ENCODE measurements at places on chromosomes 7 and 10.

GRCh38 chr7:134246761-134247160 lies 70.0 kb downstream of the SLC35B4 start:
- DNase-seq = no peak

- DNase-seq = peak; percentile 43
Observed at GRCh38 chr7:149624006-149624405, 126.4 kb upstream of the ZNF746 start.

DNA sequence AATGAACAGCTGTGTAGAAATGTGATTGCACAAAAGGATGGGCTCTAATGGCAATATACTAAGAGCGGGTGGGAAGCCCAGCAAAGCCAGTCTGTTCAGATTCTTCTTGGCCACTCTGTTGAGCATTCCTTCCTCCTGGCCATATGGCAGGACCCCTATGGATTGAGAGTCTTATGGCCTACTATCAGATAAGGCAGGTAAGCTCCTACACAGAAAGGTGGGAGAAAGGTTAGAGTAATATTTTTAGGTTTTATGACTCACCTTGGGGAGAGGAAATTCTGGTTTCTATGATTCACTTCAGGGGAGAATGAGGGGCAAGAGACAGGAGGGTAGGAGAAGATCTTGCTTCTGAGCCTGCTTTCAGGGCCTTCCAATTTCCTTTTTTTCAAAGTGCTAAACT lies 15.1 kb upstream of the AKR1B10 start:
- no peak for DNase-seq

GRCh38 chr10:95291365-95292039 lies 699 bp upstream of the PDLIM1 start:
- DNase-seq = no peak

DNA sequence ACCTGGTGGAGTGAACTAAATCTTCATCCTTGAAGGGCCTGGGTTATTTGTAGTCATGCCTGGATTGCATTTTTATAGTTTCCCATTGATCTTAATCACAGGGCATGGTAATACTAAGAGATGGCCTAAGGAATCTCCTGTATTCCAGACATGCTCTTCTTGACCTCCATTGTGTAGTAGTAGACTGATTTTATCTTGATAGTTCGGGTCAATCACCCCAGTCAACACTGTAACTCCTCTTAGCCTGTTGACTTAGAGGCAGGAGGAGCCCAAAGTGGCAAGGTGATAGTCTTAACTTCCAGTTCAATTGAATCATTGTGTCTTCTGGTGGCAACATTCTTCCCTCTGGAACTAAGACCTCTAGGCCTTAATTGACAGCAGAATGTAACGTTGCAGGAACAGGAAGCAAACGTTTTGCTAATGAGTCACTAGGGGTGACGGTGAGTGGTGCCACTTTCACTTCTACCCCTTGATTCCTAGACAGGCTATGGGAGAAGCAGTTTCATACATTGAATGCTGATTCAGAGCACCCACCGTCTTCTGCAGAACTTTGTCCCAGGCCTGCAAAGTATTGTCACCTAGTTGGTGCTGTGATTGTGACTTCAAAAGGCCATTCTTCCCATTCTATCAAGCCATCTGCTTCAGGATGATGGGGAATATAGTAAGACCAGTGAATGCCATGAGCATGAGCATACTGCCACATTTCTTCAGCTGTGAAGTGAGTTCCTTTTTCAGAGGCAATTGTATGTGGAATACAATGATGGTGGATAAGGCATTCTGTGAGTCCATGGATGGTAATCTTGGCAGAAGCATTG lies 24.0 kb upstream of the PAPSS2 start:
- no peak for DNase-seq

DNA sequence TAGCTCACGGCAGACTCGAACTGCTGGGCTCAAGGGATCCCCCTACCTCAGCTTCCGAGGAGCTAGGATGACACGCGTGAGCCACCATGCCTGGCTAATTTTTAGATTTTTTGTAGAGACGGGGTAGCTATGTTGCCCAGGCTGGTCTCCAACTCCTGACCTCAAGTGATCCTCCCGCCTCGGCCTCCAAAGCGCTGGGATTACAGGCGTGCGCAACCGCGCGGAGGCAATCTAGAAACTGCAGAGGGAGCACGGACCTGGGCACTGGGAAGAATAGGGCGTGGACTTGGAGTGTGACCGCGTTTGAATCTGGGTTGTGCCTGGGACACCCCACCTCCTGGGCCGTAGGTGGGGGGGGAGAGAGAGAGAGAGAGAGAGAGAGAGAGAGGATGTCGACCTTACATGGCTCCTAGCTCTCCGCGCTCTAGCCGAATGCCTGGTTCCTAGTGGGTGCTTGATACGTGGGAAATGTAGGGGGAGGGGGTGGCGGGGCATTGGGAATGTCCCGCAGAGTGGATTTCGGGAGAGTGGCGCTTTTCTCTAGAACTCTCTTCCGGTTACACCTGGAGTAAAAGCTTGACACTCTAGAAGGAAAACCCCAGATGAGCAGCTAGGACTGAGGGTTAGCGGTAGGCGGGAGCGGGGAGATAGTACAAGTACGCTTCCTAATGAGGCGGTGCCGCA lies 1.2 kb upstream of the MAP3K8 start:
- peak; percentile 60 for DNase-seq

DNA sequence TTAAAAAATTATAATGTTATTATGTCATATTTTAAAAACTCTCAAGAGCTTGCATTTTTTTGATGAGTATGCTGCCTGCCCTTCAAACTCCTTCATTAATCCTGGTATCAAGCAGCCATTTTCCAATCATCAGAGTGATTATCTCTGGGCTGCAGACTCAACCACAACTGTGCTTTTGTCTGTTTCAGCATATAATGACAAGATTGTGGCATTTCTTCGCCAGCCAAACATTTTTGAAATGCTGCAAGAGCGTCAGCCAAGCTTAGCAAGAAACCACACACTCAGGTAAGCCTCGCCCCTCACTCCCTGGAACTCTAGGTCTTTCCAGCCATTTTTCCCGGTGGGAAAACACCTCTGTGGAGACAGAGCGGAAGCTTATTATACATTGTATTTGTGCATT lies 90.0 kb upstream of the STK17A start:
- no peak for DNase-seq

DNA sequence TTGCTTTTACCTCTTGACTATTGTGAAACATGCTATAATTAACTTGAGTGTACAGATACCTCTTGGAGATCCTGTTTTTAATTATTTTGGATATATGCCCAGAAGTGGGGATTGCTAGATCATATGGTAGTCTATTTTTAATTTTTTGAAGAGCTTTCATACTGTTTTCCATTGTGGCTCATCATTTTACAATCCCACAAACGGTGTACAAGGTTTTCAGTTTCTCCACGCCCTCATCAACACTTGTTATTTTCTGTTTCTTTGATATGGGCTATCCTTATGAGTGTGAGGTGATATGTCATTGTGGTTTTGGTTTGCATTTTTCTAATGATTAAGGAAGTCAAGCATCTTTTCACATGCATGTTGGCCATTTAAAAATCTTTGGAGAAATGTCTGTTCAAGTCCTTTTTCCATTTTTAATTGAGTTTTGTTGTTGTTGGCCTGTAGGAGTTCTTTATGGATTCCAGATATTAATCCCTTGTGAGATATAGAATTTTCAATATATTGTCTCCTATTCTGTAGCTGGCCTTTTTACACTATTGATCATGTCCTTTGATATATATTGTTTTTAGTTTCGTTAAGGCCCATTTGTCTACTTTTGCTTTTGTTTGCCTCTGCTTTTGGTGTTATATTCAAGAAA lies 7.5 kb downstream of the AGK start:
- no peak for DNase-seq

- no peak for DNase-seq
Observed at GRCh38 chr10:12448729-12449391, 99.5 kb downstream of the CAMK1D start.

DNA sequence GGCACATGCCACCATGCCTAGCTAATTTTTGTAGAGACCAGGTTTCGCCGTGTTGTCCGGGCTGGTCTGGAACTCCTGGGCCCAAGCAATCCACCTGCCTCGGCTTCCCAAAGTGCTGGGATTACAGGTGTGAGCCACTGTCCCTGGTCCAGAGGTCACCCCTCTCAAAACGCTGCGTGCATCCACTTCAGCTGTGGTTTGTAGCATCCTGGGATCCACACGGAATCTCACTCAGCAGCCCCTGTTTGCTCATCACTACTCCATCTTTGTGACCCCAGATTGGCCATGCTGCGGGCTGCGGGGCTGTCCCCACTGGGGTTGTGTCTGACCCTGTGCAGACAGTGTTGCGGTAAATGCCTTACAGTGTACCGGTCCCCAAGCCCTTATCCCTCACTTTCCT lies 3.5 kb downstream of the INPP5A start:
- DNase-seq = no peak

DNA sequence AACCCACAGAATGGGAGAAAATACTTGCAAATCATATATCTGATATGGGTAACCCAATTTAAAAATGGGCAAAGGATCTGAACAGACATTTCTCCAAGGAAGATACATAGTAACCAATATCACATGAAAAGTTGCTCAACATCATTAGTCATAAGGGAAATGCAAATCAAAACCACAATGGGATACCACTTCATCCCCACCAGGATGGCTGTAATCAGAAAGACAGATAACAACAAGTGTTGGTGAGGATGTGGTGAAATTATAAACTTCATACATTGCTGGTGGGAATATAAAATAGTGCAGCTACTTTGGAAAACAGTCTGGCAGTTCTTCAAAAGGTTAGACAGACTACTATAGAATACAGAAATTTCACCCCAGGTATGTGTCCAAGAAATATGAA lies 19.3 kb downstream of the AOC1 start:
- no peak for DNase-seq

- DNase-seq = no peak
Observed at GRCh38 chr10:5447611-5448071, 35.3 kb downstream of the NET1 start.

DNA sequence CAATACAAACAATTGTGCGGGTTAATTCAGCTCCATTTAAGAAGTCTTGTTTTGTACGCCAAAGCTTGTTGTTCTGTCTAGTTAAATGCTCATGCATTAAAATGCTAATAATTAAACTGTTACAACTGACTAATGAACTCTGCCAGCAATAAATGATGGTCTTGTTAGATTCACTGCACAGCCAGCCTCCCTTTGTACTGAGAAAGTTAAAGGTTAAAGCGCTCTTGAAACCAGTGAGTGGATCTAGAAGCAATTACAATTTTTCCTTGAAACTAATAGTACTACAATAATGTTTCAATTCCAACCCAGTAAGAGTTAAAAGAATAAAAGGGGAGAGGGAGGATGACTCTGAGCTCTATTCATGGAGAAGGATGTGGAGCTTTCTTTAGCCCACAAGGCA lies 233.0 kb downstream of the EMX2 start:
- no peak for DNase-seq

DNA sequence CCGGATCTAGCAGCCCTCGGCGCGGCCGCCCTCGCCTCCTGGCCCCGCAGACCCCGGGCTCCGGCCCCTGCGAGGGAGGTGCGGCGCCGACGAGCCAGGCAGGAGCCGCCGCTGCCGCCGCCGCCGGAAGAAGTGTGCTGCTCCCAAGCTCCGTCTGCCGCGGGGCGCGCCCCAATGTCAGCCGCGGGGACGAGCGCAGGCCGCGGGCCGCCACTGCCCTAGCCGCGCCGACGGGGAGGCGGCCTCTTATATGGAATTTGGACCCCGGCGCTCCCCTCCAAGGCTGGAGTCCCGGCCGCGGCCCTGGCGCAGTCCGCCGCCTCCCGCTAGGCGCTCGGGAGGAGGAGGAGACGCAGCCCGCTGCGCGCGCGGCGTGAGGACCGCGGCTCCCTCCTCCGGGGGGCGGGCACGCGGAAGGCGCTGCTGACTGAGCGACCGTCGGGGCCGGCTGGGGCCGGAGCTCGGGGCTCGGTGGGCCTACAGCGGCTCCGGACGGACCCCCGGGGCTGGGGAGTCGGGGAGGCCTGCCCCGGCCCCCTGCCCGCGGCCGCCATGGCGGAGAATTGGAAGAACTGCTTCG lies at the start of gene TRIM8:
Gene TRIM8 (plus strand): TSS at position 414 of the 580 bp plus-strand sequence. CDS start 139 bp downstream, at position 553.
- DNase-seq = peak; percentile 64

GRCh38 chr7:158382363-158383254 lies 205.0 kb downstream of the PTPRN2 start:
- DNase-seq = no peak

DNA sequence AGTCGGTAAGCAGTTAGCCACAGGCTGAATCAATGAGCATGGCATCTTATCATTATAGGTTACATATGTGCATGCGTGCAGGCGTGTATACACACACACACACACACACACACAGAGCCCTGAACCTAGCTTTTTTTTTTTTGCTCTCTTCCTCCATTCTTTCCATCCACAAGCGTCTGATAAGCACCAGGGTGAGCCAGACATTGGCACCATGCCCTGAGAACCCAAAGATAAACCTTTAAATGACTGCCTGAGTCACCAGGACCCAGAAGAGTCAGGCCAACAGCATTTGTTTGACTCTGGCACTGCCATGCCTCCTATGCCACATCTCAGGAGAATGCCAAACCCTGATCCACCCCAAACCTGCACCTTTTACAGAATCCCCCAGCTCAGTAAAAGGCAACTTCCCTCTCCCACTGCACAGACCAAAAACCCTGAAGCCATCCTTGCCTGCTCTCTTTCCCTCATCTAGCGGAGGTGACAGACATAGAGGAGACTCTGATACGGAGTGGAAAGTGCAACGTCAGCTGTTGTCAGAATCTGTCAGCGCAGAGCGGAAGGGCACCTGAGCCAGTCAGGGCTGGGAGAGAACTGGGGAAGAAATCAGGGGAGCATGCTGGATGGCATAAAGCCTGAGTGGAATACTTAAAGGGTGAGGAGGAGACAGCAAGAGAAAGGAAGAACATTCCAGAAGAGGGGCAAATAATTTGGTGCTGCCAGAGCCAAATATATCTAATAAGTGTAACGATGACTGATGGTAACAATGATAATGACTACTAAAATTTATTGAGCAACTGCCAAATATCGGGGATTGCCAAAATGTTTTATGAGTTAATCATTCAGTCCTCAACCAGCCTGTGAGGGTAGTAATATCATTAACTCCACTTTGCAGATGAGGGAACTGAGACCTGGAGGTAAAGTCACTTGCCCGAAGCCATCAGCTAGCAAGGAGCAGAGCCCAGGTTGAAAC lies 3.2 kb downstream of the PARP12 start:
- DNase-seq = peak; percentile 94

- DNase-seq = peak; percentile 56
Observed at GRCh38 chr10:23343591-23344240, 881 bp downstream of the C10orf67 start.

DNA sequence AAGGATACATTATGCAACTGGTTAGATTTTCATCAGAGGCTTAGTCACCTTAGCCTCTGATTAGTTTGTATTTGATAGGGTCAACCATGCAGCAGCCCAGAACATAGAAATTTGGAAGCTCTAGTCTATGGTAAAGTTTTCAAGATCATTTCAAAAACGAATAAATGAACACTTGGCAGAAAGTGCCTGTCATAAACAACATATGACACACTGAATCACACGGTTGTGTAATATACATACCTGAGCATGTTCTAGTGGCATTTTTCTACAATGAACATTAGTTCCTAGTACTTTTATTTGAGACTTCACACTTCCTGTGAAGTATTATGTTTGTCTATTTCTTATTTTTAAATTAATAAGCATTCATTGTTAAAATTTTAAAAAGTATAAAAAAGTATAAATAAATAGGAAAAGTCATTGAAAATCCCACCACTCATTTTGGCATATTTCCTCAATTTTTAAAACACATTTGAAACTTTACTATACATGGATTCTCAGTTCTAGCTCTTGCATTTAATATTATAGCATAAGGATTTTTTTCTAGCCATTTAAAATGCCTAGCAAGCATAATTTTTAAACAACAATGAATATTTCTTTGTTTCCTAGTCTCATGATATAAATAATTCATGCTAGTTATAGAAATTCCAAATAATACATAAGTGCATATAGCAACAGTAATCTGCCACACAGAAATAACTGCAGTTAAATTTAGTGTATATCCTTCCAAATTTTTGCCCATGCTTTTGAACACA lies 25.7 kb upstream of the PRPS1L1 start:
- no peak for DNase-seq

GRCh38 chr10:122587098-122587760 lies 26.7 kb downstream of the DMBT1 start:
- no peak for DNase-seq
